Activated CD4-positive, alpha-beta T cell treated with anti-CD3 and anti-CD28 coated beads, Interleukin-2, amount 10 ng/mL, durations not matched to agents 24 days and 14 days (primary cell): ENCODE measurements at places on chromosomes 3 and 15. TPM values are rescaled to one million over a fixed set of nuclear protein-coding genes. Genes with fewer than 3 reads are reported as not detected.

DNA sequence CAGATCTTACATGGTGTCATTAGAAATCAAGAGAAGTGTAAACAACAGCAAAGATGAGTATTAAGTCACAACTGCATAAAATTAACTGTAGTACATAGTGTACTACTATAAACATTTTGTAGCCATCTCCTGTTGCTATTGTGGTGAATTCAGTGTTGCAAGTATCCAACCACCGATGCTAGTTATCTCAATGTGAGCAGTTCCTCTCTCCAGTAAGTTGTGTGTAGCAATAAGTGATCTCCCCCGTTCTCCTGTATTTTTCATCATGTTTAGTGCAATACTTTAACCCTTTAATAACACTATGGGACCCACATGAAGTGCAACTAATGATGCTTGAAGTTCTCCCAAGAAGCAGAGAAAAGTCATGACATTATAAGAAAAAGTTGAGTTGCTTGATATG lies 264.7 kb upstream of the KCNH8 start:
- no peak overlapping the region for H3K4me3 ChIP-seq
- no peak overlapping the region for H3K27ac ChIP-seq
- no peaks in the 10 kb centered on the region for H3K36me3 ChIP-seq

DNA sequence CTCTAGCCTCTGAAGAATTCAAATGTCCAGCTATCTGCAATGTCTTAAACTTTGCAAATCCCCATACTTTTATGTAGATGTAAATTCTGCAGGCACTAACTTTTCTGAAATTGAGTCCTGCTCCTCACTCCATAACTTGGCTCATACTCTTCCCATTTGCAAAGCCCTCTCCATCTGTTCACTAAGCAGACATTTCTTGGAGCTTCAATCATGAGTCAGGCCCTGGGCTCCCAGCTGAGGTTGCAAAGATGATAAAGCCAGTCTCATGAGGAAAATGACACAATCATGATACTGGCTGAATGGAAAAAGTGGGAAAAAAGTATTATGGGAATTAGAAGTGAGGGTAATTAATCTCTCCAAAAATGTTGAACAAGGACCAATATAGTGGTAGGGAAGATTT lies 507.6 kb downstream of the NR2F2 start:
- DNase-seq, result no peak
- H3K36me3 ChIP-seq, result no peaks in the 10 kb centered on the region
- H3K27ac ChIP-seq, result no peak overlapping the region
- no peak overlapping the region for H3K4me3 ChIP-seq
- no peaks in the 10 kb centered on the region for H3K27me3 ChIP-seq

Gene CKMT1A
- total RNA-seq, result 0.28 and 0.66 TPM in 2 replicates

DNA sequence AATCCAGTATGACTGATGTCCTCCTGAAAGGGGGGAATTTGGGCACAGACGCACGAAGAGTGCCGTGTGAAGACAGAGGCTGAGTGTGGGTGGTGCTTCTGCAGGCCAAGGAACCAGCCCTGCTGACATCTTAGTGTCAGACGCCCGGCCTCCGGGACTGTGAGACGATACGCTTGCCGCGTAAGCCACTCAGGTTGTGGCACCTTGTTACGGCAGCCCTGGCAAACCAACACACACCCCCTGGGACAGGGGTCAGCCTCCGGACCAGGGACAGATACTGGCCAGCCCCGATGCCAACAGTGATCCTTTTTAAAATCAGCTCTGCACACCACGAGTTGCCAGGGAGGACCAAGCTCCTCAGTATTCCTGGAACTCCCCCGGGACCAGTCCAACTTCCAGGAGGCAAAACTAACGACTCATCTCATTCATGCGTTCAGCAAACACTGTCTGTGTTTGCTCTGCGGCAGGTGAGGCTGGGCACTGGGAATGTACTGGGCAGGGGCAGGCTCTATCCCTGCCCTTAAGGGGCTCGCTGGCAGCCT lies 21.2 kb upstream of the PIGZ start:
- no peaks in the 10 kb centered on the region for H3K4me1 ChIP-seq
- H3K36me3 ChIP-seq, result no peaks in the 10 kb centered on the region
- H3K27me3 ChIP-seq, result peaks cover 2% of the 10 kb centered on the region
- no peak overlapping the region for H3K27ac ChIP-seq
- H3K4me3 ChIP-seq, result no peak overlapping the region

Gene CTXND1
- not detected in 2 replicates for total RNA-seq

DNA sequence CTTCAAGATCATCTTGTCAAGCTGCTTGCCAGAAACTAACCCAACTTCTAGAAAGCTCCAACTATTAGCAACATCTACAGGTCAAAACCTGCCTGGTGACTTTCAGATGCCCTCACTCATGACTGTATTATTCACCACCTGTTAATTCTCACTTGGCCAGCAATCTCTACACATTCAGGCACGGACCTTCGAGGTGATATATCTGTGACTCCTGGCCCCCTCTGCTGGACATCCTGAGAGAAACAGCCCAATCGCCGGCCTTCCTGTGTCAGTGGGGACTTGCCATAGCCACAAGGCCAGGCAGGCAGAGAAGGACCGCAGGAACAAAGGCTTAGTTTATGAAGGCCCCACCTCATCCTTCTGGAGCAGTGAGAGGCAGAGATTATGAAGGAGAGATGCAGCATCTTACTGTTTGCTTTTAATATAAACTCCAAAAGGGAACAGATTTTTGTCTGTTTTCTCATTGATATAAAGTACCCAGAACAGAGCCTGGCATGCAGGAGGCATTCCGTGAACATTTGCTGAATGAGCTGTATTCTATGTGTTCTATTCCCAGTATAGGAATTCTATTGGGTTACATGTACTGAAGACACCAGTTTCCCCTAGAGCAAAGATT lies 24.4 kb upstream of the OCA2 start:
- H3K27ac ChIP-seq, result no peak overlapping the region
- no peaks in the 10 kb centered on the region for H3K4me1 ChIP-seq
- H3K36me3 ChIP-seq, result peaks cover 8% of the 10 kb centered on the region
- DNase-seq, result peak; percentile 81

Gene CLDN1
- 0.33 and 0.52 TPM in 2 replicates for total RNA-seq

DNA sequence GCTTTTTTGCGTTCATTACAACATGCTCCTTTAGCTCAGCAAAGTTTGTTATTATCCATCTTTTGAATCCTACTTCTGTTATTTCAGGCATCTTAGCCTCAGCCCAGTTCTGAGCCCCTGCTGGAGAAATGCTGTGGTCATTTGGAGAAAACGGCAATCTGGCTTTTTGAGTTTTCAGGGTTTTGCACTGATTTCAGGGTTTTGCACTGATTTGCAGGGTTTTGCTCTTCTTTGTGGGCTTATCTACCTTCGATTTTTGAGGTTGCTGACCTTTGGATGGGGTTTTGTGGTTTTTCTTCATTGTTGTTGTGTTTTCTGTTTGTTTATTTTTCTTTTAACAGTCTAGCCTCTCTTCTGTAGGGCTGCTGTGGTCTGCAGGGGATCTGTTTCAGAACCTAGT lies 137.4 kb downstream of the RSRC1 start:
- no peaks in the 10 kb centered on the region for H3K4me1 ChIP-seq
- DNase-seq, result no peak
- H3K27me3 ChIP-seq, result no peaks in the 10 kb centered on the region
- H3K27ac ChIP-seq, result no peak overlapping the region

- no peak overlapping the region for H3K27ac ChIP-seq
- peaks cover 9% of the 10 kb centered on the region for H3K4me1 ChIP-seq
- H3K36me3 ChIP-seq, result no peaks in the 10 kb centered on the region
- DNase-seq, result peak; percentile 46
Observed at GRCh38 chr15:39172380-39173281, 408.2 kb upstream of the THBS1 start.

Gene LTK
- not detected in 2 replicates for total RNA-seq

Gene CLDN16
- total RNA-seq, result not detected in 2 replicates

Gene ROPN1
- total RNA-seq, result not detected in 2 replicates

- H3K36me3 ChIP-seq, result no peaks in the 10 kb centered on the region
- DNase-seq, result no peak
- H3K27me3 ChIP-seq, result peaks cover 56% of the 10 kb centered on the region
- no peak overlapping the region for H3K4me3 ChIP-seq
- H3K27ac ChIP-seq, result no peak overlapping the region
Observed at GRCh38 chr3:45844616-45845015, 2.7 kb upstream of the LZTFL1 start.

DNA sequence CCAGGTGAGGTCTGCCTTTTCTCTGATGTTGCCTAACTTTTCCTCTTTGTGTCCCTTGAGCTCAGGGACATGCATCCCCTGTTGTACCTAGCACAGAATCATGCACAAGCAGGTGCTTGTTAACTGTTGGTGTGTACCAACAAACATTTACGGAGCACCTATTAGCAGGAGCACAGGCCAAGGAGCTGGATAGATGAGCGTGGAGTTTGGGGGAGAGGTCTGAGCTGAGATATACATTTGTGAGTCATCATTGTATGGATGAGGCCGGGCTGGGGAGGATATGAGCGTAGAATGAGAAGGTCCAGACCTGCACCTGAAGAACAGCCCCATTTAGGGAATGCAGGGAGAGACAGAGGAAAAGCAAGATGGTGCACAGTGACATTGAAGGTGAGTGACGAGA lies 53.4 kb downstream of the SMAD3 start:
- no peak for DNase-seq
- peaks cover 45% of the 10 kb centered on the region for H3K36me3 ChIP-seq
- H3K27me3 ChIP-seq, result no peaks in the 10 kb centered on the region
- H3K4me3 ChIP-seq, result peak overlapping the region; percentile 87

DNA sequence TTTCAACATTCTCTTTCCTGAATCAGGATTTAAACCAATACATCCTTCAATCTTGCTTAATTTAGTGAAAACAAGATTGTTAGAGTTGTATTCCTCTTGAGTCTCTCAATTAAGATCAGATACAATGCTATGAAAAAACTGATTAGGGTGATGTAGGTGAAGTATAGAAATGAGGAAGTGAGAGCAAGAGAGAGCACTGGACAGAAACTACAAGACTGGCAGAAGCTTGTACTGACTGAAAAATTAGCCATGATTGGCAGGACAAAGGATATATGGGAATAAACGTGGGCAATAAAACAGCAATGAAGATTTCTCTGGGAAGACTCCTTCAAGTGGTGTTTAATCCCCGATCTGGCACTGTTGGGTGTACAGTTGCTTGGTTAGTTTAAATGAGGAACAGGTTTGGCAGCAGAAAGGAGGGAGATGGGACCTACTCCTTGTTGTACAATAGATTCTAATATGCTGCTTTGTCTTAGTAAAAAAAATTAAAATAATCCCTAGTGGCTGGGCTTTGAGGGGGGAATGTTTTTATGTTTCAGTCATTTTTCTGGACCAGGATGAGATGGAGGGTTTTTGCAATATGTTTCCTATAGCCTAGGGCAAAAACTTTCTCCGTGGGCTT lies 252.7 kb downstream of the SLC9A9 start:
- H3K27me3 ChIP-seq, result no peaks in the 10 kb centered on the region
- H3K27ac ChIP-seq, result no peak overlapping the region
- no peak overlapping the region for H3K4me3 ChIP-seq
- no peaks in the 10 kb centered on the region for H3K36me3 ChIP-seq
- DNase-seq, result no peak

Gene GPR176
- total RNA-seq, result 0.14 and 0.33 TPM in 2 replicates

- H3K27ac ChIP-seq, result no peak overlapping the region
Observed at GRCh38 chr3:40097131-40098117, 212.1 kb upstream of the EIF1B start.

DNA sequence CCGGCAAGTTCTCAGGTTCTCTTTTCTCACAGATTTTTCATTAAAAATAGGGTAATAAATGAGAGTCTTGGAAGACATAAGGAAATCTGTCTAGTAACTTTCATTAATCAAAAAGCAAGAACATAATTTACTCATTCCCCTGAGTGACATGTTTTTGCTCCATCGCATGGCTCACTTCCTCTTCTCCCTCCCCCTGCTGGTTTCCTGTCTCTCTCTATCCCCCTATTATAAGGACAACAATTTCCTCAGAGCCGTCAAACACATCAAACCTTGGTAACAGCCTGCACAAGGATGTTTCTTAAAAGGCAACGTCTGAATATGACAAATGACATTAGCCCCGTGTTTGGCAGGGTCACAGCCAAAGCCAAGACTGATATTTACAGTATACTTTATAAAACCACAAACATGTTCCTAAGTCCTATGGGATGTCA lies 1149.6 kb downstream of the IGSF11 start:
- no peaks in the 10 kb centered on the region for H3K4me1 ChIP-seq
- H3K27ac ChIP-seq, result no peak overlapping the region
- no peak for DNase-seq

DNA sequence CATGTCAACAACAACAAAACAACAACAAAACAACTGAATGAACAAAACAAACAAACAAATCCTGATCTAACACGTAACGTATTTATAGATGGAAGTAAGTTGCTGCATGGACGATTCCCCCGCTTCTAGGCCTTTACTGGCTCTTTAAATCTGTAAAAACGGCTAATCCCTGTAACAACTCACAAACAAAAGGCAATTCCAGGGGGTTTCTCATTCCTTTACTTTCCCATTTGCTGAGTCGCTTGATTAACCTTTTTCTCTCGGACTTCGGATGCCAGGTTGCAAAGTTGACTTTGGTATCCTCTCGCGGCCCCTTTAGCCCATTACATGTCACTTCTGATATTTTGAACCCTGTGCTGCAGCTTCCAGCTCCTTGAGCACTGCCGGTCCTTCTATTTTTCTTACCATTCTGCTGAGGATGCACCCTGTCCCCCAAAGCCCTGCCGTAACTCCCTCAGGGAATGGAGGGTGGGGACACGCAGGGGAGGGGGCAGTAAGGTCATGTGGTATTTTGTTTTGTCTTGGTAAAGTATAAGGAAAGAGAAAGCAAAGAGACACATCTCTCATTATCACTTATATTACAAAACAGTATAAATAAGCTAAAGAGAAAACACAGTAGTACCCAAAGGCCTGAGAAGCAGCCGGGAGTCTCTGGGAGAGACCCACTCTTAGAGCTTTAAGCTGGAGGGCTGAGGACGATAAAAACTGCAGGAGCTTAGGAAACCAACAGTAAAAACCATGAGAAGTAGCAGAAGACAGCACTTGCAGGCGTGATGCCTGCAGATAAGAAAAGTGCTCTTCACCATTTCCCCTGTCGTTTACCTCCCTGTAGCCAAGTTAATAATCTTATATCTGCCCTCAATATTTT lies 457.8 kb upstream of the ZNF717 start:
- no peak for DNase-seq
- H3K4me1 ChIP-seq, result no peaks in the 10 kb centered on the region
- no peak overlapping the region for H3K4me3 ChIP-seq

Gene DNAH1
- 9.9 and 10.6 TPM in 2 replicates for total RNA-seq

Gene DPH3
- total RNA-seq, result 27.6 and 30.1 TPM in 2 replicates

DNA sequence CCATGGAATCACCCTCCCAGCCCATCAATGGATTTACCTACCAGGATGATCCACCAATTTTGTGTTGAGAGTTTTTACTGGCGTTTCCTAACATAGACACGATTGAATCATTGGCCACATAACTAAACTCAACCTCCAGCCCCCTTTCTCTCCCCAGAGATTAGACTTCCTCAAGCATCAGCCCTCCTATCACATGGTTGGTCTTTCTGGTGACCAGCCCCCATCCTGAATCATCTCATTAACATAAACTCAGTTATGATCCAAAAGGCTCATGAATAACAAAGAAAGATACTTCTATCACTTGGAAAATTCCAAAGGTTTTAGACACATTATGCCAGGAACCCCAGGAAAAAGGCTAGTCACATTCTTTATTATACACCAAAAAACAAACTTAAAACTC lies 21.2 kb downstream of the PRKAR2A start:
- no peak overlapping the region for H3K4me3 ChIP-seq
- peaks cover 1% of the 10 kb centered on the region for H3K4me1 ChIP-seq
- peaks cover 4% of the 10 kb centered on the region for H3K36me3 ChIP-seq
- no peak for DNase-seq
- no peak overlapping the region for H3K27ac ChIP-seq

- no peak overlapping the region for H3K4me3 ChIP-seq
- H3K4me1 ChIP-seq, result peaks cover 16% of the 10 kb centered on the region
- no peak overlapping the region for H3K27ac ChIP-seq
- DNase-seq, result no peak
- H3K36me3 ChIP-seq, result peaks cover 4% of the 10 kb centered on the region
Observed at GRCh38 chr3:125104639-125105038, 48.8 kb upstream of the HEG1 start.
